ENCODE measurements at places on chromosomes 3 and 15. TPM values are rescaled to one million over a fixed set of nuclear protein-coding genes. Genes with fewer than 3 reads are reported as not detected.

DNA sequence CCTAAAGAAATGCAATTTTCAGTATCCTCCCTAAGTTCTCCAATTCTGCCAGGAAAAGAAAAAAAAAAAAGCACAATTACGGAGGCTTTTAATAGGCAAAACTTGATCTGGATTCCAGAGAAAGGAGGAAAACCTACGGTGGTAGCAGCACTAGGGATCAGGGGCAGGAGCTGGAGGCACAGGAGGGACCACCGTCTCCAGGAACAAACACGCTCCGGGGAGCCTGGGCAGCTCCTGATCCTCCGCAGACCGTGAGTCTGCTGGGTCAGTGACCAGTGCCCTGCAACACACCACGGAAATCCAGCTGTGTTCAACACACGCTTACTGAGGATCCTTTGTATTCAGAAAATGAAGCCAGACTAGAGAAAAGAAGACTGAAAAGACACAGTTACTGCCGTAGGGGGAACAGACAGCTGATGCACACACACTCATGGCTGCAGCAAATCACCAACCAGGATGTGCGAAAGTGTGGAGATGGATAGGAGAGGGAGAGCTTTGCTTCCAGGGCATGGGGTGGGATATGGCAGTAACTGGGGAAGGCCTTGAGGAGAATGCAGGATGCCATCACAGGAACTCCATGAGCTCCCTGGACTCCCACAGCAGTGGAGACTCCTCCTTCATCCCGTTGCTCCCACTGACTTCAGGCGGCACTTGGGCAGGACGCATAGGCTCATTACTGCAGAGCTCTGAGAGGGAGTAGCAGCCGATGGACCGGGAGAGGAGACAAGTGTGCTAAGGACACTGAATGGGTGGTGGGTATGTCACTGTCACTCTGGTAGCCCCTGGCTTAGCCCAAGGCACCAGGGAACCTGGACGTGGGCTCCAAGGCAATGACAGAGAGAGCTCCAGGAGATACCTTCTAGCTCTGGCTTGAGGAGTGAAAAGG is 167.0 kb downstream of the ATP10A start:
- no peak for DNase-seq

GRCh38 chr15:100307241-100308212 is 34.2 kb downstream of the ADAMTS17 start:
- DNase-seq = no peak

DNA sequence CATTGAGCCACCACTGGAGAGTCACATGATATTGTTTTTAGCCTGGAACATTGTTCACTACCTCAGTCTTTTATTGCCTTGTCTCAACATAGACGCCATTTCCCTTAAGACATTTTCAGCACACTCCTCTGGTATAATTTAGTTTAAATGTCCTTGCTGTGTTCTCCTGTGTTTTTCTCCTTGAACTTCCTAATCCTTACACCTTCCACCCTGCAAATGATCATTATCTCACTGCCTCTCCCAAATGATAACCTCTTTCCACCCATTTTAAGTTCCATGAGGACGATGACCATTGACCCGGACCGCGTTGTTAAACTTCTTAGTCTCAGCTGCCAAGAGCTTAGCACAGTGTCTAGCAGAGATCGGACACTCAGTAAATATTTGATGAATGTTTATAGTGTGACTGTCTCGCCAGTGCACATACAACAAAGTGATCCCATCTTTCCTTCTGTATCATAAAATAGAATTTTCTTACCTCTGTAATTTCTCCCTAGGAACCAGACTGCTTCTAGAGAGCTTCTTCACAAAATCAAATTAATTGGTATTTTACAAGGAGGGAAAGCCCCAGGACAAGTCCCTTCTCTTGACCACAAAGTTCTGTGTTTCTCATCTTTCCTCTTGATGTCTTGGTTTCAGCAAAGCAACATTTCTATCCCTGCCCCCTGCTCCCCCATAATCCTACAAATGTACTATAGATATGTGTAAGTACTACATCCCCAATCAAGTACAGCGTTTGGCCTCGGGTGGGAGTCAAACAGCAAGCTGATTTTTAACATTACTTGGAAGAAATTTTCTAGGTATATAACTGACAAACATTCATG is 429.6 kb downstream of the LPP start:
- no peak for DNase-seq

- peak; percentile 35 for DNase-seq
Measured at GRCh38 chr3:17442332-17443049, 299.9 kb downstream of the TBC1D5 start.

DNA sequence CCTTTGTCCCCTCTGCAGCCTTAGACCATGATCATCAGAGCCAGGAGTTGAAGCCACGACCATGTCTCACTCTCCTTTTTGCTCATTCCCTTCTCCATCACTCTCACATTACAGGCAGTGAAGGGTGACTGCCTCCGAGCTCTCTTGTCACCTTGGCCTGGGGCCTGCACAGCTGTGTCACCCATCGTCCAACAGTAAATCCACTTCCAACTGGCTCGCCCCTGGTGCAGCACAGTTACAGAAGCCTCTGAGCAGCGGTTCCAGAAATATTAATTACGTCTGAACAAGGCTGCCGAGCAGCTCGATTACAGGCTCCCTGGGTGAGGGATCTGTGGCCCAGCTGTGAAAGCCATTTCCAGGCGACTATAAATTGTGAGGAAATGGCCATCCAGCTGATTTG is 528.2 kb downstream of the NR2F2 start:
- no peak for DNase-seq

DNA sequence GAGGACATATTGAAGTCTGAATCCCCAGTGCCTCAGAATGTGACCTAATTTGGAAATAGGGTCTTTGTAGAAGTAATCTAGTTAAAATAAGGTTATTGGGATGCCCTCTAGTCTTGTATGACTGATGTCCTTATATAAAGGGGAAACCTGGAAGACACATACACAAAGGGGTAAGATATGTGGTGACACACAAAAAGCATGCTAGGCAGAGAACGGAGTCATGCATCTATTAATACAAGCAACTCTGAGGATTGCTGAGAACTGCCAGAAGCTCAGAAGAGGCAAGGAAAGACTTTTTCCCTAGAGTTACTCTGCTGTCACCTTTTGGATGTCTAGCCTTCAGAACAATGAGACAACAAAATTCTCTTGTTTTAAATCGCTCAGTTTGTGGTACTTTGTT is 58.1 kb upstream of the TMEM108 start:
- DNase-seq = no peak

- DNase-seq = no peak
Measured at GRCh38 chr3:15744176-15744575, 53.6 kb downstream of the ANKRD28 start.

DNA sequence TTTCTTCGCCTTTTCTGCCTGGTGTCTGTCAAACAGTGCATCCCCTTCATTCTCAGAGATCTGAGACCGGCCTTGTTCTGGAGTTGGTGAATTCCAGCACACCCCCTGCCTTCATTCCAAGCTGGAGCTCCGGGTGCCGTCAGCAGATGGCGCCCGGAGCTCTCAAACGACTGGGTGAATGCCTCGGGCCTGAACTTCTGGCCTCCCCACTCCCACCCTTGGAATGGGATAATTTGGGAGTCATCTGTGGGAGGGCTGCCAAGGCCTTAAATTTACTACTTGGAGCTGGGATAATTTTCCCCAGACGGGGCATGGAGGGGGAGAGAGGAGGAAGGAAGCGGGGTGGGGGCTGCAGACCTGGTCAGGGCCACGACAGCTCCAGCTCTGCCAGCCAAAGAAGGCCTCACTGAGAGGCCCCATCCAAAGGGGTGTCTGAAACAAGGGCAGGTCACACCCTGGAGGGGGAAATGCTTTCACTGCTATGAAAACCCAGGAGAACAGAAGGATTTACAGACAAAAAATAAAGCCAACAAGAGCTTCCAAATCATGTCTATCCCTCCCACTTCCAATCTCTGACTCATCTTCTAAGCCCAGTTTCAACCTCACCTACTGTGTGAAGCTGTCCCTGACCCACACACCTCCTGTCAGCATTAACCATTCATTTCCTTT is 187.9 kb downstream of the OPA1 start:
- DNase-seq = no peak

The CLDN18 gene
- not detected for total RNA-seq

The RBMS3 gene
- total RNA-seq = 7.7 TPM

The CP gene
- total RNA-seq = not detected
